Pancreas (tissue), 10 donors: ENCODE measurements at places on chromosomes 6 and 20. TPM values are rescaled to one million over a fixed set of nuclear protein-coding genes. Genes with fewer than 3 reads are reported as not detected.

LY6G6F gene
- total RNA-seq: not detected

TMEM200A gene
- total RNA-seq: 0.32 TPM

LINC00237 gene
- total RNA-seq: not detected

SIGLEC1 gene
- 0.09 TPM for total RNA-seq

PEX7 gene
- 9.2 TPM for total RNA-seq

ACSS2 gene
- 16.9 TPM for total RNA-seq

GGTLC1 gene
- total RNA-seq: not detected

MEI4 gene
- total RNA-seq: 1.4 TPM

APOBEC2 gene
- total RNA-seq: 6.2 TPM

SCRT2 gene
- 0.09 TPM for total RNA-seq

GPR6 gene
- not detected for total RNA-seq

FYN gene
- total RNA-seq: 21.7 TPM

GSTA3 gene
- total RNA-seq: not detected

GRCh38 chr6:107292715-107293271 lies 166.6 kb downstream of the PDSS2 start:
- DNase-seq: no peak

DNA sequence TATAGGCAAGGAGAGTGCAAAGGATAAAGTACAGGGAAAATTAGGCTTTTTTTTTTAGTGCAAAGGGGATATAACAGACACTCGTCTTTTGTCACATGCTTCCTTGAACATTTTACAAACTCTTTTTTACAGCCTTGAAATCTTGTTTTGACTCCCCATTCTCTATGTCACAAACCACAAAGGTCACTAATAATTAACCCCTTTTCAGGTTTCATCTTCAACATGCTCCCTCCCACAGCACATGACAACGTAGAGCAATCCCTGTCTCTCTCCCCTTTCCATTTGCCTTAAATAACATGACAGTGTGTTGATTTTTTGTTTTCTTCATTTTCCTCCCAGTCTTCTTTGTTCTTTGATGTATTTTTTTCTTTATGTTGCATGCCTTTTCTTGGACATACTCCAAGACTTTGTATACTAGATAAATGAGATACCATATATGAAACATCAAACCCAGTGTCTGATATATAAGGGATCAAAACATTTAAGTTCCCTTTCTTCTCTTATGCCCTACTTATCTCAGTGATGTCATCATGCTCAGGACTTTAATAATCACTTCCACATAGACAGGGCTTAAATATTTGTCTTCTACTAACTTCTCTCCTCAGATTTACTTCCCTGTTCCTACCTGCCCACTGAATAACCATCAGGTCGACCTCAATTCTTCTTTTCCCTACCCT lies 378.7 kb upstream of the HSF2 start:
- no peak for DNase-seq

GRCh38 chr20:58069796-58070663 lies 158.4 kb downstream of the ANKRD60 start:
- DNase-seq: no peak

DNA sequence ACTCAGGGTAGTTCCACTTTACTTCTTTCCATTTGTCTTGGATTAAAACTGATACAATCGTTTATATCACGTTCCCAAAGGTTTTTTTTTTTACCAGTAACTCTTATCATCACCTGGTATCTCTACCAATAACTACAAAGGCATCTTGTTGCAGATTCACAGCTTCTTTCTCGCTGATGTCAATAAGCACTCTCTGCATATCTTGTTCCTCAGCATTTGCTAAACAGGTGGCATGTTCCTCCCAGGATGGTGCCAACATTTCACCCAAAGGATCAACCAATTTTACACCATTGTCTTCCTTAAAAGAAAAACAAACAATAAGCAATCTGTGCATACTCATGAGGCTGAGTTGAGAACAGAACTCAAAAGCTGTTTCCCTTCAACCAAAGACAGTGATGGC lies 4.6 kb downstream of the PGM3 start:
- DNase-seq: no peak

- DNase-seq: no peak
Observed at GRCh38 chr20:13024596-13024995, 15.8 kb downstream of the SPTLC3 start.

DNA sequence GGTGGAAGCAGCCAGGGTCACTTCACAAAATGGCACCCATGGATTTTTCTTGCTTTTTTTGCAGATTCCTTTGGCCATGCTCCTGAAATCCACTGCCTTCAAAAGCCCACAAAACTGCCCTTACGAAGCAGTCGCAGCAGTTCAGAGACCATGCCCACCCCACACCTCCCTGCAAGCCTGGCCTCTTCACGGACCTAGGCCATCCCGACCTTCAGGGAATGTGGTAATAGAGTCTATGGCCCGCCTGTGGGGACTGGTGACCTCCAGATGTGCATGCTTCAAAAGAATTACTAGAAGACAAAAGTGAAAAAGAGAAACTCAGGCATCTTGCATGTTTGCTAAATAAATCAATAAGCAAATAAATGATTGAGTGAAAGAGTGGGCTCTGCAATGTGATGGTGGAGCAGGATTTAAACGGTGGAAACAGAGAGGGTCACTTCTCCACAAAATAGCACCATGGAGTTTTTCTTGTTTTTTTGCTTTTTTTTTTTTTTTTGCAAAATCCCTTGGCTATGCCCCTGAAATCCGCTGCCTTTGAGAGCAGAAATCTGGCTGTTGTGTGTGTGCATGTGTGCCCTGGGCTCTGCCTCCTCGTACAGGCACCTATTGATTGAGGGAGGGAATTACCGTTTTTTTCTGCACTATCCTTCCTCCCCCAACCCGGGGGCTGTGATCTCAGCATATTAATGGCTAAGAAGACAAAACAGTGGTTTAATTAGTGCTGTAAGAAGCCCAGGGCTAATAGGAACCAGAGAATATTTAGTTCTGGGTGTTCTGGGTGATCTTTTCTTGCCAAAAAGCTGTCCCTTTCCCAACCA lies 107.4 kb downstream of the PXDC1 start:
- DNase-seq: no peak

- no peak for DNase-seq
Observed at GRCh38 chr20:54566031-54566688, 90.8 kb downstream of the DOK5 start.

DNA sequence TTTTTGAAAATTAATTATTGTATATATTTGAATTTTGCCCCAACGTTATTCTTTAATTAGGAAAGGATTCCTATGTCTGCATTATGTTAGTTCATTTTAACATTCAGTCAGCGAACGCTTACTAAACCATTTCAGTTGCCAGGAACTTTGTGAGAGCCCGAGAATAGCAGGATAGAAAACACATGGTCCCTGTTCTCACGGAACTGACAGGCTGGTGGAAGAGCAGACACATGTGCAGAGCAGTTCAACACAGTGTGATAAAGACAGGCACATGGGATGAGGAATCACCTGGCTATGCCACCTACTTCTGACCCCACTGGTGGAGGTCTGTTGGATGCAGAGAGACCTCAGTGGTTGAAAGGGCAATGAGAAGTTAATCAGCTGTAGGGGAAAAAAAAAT lies 367.2 kb downstream of the EPM2A start:
- DNase-seq: no peak

- DNase-seq: no peak
Observed at GRCh38 chr6:170150590-170150945, 140.3 kb downstream of the DLL1 start.

GRCh38 chr6:92495242-92495641 lies 924.1 kb downstream of the EPHA7 start:
- no peak for DNase-seq

DNA sequence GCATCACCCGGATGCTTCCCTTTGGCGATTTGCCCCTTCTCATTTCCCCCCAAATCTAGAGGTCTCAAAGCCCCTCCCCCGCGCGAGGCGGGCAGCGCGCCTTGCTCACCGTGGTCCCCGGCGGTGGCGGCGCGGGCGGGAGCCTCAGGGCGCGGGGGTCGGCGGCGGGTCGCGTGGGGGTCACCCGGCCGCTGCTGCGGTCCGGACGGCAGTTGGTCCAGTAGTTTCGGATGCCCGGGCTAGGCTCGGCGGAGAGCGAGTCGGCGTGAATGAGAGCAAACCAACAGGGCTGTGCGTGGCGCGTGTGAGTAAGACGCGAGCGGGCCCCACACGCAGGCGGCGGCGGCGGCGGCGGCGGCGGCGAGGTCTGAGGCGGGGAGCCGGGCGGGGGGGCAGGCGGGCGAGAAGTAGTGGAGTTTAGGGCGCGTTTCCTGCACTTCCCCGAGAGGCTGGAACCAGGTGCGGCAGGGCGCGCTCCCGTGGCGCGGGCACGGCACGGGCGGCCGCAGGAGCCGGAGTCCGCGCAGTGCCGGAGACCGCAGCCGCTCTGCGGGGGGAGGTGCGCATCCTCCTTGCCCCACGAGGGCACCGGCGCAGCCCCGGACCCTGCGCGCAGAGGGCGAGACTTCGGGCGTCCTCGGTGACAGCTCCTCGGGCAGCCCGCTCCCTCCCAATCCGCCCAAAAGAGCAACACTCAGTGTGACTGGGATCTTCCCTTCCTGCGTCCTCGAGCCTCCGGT lies 567 bp downstream of the HS3ST5 start:
- peak; percentile 60 for DNase-seq

DNA sequence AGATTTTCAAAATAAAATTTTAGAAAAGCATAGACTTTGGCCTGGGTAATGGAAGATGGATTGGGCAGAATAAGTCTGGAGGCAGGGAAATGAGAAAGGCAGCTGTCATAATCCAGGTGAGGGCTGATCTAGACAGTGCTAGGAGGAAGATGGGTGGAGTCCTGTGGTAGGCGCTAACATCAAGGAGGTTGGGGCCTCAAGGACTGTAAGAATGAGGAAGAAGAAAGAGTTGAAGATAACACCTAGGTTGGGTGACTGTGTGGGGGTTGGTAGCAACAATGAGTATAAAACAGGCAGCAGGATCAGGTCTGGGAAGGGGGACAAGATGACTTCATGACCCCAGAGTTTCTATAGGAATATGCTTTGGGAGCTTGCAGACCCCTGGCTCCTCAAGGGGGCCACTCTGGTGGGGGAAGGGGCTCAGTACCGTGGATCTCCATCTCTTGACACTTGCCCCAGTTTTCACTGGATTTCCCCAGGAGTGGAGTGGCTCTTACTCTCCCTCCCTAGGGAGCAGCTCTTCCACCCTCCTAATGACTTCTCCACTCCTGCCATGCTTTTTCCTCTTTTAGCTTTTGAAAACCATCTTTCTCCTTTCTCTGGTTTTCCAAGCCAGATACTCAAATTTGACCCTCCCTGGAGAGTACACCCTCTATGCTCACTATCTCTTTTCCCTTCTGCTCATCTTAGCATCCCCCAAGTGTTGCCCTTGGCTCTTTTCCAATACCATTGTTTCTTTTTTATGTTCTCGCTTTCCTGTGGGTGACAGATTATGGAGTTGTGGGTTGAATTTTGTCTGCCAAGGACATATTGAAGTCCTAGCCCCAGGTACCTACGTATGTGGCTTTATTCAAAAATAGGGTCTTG lies 14.8 kb downstream of the TRIM31 start:
- no peak for DNase-seq

GRCh38 chr6:107822176-107823046 lies 1.7 kb downstream of the SCML4 start:
- no peak for DNase-seq

GRCh38 chr6:101001012-101001411 lies 119.9 kb upstream of the ASCC3 start:
- DNase-seq: no peak

DNA sequence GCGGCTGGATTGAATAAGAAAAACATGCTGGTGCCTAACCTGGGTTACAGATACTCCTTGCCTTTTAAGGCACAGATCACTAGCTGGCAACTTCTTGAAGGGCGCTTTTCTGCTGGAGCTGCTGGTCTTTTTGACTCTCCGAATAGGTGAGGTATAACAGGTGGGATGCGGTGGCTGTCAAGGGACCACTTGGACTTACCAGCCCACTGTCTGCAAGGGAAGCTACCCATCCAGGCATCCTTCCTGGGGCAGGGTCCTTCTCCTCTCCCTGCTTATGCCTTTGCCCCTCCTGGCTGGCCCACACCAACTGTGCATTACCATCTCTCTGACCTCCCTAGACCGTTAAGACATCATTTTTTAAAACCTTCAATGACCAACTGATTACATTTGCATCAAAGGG lies 57.4 kb downstream of the NPEPL1 start:
- no peak for DNase-seq

DNA sequence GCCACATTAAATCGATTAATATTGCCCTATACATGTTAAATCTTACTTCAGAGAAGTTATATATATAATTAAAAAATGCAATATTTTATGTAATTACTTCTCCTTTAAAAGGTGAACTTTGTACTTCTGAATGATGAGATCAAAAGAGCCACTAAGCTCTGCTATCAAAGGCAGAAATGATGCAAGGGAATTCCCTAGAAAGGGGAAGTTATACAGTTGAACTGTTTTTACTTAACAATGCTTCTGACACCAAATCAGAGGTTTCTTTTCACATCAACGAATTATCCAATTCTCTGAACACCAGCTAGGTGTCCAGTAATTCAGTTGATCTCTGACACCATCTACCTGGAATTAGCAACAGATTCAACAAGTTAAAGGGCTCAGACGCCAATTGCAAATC lies 319.9 kb upstream of the TSHZ2 start:
- no peak for DNase-seq

- DNase-seq: no peak
Observed at GRCh38 chr20:49214571-49214970, 4.6 kb upstream of the DDX27 start.

- no peak for DNase-seq
Observed at GRCh38 chr6:95841560-95841959, 174.2 kb upstream of the FUT9 start.

DNA sequence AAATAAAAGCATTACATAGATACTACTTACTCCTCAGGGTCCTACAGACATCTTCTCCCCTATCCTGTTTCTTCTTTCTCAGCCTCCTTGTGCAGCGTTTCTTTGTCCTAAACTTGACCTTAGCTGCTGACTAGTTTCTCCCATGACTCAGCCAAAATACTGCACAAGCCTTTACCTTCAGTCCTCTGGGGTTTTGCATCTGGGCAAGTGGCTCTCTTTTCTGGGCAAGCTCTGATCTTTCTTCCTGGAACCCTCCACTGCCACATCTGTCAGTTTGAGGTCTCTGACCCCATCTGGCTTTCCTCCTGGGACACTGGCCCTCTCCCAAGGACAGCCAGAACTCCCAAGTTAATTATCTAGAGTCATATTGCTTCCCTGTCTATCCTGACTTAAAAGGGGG lies 838.4 kb downstream of the DHX35 start:
- peak; percentile 11 for DNase-seq

GRCh38 chr6:1838604-1839213 lies 229.0 kb downstream of the FOXC1 start:
- DNase-seq: no peak

GRCh38 chr6:108944071-108944470 lies 95.8 kb downstream of the ARMC2 start:
- no peak for DNase-seq

GRCh38 chr6:143337201-143337949 lies 113.1 kb downstream of the ADAT2 start:
- DNase-seq: peak; percentile 42

- DNase-seq: no peak
Observed at GRCh38 chr6:29829766-29830165, 2.1 kb downstream of the HLA-G start.

DNA sequence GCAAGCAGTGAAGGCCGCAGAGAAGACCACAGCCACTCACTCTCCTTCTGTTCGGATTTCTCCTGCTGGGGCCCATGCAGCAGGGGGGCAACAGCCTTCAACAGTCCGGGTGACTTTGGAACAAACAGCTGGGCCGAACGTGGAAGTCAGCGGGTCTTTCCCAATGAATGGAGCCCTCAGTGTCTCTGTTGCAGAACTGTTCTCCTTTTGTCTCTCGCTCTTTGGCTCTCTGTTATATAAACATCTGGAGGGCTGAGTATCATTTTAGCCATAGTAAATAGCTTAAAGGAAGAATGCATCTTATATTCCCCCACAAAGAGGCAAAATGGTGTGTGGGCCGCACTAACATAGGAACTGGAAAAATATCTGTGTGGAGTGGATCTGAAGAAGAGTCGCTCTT lies 136.7 kb upstream of the RALGAPA2 start:
- no peak for DNase-seq
